ENCODE measurements at places on chromosomes 6 and 20.
A peak's percentile ranks its signal among the peaks of the same experiment; 100 is the strongest.

GRCh38 chr20:9996944-9997343 is 37.8 kb upstream of the ANKEF1 start:
- DNase-seq: no peak

GRCh38 chr6:151661928-151662327 is 145.6 kb upstream of the ESR1 start:
- DNase-seq: no peak

- no peak for DNase-seq
Observed at GRCh38 chr6:45031601-45032000, 296.5 kb upstream of the RUNX2 start.

DNA sequence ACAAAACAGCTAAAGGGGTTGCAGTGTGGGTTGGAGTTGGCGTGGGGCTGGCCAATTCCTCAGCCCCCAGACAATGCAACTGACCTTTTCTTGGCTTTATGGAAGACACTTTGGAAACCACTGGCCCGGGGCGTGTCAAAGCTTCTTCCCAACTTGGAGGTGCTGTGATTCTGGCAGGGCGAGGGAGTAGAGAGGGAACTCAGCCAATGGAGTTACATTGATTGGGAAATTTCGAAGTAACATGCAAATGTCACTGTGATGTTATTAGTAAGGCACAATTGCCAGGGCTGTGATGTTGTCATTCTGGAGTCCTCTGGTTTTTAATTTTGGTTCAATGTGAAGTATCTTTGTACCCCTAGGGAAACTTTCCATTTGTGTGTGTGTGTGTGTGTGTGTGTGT is 41.5 kb upstream of the EPB41L1 start:
- DNase-seq: no peak

GRCh38 chr6:293193-294174 is 1.2 kb downstream of the DUSP22 start:
- DNase-seq: no peak

- DNase-seq: no peak
Observed at GRCh38 chr6:168724669-168725570, 283.9 kb downstream of the SMOC2 start.

DNA sequence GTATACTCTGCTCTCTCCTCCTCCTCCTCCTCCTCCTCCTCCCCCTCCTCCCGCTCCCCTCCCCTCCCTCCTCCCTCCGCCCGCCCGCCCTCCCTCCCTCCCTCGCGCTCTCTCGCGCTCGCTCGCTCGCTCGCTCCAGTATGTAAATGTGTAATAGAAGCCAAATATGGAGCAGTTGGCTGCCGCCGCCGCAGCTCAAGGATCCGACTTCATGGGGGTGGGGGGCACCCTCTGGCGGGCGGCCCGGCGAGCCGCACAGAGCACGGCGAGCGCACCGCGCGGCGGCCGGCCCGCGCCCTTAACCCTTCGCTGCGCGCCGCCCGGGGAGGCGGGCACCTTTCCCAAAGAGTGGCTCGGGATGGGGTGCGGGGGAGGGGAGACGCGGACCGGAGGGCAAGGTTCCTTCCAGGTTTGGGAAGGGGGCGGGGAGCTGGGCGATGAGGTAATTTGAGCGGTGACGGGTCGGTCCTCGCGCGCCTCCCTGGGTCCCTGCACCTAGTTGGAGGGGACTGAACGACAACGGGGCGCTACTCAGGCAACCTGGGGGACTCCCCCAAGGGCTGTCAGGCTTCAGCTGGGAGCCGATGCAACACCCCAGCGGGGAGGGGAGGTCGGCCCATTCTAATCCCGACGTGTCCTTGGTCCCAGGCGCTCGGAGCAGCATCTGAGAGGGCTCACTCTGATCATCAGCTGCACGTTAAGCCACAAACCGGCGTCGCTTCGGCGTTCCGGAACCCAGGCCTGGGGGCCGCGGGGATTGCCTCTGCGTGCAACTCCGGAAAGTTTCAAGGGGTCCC is 409 bp upstream of the ATXN1 start:
- peak; percentile 61 for DNase-seq

- DNase-seq: no peak
Observed at GRCh38 chr6:82571455-82571854, 207.8 kb downstream of the TPBG start.

DNA sequence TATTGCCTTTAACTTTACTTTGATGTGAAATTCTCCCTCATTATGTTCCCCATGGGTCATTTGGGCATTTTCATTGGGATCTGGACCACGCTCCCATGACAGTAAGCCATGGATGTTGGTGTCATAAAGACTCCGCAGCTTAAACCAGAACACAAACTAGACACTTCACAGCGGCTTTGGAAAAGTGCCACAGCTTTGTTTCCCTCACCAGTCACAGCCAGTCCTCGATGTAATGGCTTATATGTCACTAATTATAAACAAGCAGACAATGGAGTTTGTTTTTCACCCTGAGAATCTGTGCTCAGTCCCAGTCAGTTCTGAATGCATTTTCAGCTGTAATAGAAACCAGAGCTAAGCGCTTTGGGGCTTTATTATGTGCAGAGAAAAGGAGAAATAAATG is 23.2 kb upstream of the DAAM2 start:
- DNase-seq: no peak

GRCh38 chr6:37239950-37240713 is 17.4 kb upstream of the TBC1D22B start:
- peak; percentile 71 for DNase-seq

DNA sequence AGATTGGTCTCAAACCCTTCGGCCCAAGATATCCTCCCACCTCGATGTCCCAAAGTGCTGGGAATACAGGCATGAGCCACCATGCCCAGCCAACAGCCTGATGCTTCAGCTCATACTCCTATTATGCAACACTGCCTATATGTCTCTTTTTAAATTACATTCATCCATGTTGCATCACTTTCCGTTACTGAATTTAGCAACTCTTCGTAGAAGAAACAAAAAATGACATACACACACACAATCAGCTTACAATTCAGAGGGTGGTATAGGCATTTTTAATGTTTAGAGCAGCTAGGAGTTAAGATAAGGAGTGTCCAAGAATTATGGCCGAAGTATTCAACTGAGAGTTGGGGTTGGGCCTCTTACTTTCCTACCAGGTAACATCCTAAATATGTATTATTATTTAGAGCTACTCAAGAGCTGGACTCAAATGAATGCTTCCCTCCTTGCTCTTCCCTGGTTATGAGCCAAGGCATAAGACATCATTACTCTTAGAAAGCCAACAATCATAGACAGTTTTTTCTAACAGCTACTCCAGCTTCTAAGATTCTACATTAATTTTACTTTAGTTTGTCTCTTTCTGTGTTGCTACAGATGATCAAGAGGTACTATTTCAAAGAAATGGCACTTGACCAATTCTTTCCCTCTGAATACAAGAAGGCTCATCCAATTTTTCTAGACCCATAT is 62.0 kb upstream of the BMP5 start:
- DNase-seq: no peak

DNA sequence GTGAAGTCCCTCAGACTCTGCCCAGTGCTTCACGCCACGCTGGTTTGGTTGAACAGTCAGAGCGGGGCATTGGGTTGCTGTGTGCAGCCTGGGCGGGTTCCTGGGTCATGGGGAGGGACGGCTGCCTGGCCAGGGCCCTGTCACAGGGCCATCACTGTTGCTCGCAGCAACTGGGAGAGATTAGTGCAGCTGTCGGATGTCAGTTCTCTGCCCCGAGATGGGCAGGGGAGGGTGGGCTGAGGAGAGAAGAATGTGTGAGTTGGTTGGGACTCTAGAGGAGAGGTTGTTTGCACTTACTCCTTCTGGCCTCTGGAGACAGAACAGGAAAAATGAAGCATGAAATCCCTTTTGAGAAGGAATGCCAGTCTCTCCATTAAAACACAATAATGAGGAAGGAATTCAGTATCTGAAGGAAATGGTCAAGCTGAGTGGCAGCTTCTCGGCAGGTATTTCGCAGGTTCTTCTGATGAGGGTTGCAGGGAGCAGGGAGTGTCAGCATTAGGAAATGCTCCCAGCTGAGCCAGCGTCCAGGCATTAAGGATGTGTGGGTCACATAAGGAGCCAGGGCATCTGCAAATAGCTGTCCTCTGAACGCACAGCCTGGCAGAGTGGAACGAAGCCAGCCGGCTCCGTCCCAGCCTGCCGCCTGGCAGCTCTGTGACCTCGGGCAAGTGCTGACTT is 95.9 kb downstream of the SSR1 start:
- DNase-seq: no peak

DNA sequence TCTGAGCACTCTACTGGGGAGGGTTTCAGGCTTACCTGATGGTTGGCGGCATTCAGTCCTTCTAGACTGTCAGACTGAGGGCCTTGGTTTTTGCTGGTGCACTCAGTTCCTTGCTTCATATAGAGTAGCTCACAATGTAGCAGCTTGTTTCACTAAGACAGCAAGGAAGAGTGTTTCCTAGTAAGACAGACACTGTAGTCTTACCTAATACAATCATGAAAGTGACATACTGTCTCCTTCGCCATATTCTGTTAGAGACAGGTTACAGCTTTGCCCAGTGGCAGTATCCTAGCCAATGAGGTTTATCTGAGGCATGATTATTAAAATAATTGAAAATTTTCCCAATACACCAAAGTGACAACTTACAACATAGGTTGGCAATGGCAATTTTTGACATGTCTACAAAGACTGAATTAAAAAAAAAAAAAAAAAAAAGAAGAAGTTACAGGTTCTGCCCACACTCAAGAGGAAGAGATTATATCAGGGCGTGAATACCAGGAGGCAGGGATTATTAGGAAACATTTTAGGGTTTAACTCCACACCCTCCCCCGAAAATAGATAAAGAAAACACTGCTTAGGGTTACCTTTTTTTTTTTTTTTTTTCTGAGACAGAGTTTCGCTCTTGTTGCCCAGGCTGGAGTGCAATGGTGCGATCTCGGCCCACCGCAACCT is 66.8 kb downstream of the SCAND1 start:
- no peak for DNase-seq

DNA sequence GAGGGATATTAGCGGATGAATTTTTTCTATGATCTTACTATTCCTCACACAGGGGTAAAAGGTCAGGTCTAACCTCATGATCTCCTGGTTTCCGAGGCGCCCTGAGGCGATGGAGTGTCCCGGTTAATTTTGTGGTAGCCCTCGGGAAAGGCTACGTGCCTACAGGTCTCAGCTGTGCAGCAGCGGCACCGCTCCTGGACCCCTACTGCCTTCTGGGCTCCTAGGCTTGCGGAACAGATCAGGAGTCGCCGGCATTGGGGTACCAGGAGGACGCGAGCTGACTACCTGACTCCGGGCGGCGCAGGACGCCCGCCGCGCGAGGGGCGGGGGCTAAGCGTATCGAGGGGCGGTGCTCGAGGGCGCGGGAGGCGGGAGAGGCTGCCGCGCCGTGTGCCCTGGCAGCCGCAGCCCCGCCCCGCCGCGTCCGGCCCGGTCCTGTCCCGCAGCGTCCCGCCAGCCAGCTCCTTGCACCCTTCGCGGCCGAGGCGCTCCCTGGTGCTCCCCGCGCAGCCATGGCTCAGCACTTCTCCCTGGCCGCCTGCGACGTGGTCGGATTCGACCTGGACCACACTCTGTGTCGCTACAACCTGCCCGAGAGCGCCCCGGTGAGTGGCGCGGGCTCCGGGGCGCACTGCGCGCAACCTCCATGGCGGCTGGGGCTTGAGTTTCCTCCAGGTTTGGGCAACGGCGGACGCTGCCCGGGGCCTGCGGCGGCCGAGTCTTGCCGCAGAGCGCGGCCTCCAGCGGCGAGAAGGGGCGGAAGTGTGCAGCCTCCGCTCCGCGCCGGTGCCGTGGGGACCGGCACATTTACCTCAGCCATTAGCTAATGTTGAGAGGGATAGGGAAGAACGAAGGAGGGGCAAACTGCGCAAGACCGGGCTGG is at the start of gene NT5DC1:
TSS of gene NT5DC1 (plus strand) at position 435 of the 883 bp plus-strand sequence. CDS start at position 513, 78 bp downstream.
- DNase-seq: peak; percentile 84

DNA sequence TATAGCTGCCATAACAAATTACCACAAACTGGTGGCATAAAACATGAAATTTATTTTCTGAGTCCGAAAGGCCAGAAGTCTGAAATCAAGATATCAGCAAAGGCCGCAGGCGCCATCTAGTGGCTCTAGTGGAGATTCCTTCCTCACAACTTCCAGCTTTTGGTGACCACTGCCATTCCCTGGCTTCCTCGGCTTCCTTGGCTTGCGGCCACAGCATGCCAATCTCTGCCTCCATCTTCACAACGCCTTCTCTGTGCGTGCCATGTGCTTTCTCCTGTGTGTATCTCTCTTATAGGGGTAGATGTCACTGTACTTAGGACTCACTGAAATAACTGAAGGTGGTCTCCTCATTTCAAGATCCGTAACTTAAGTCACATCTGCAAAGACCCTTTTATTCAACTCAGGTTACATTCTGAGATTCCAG is 5.4 kb upstream of the PLAGL1 start:
- DNase-seq: peak; percentile 64

- no peak for DNase-seq
Observed at GRCh38 chr6:158575550-158575949, 15.7 kb downstream of the TMEM181 start.

- no peak for DNase-seq
Observed at GRCh38 chr6:119431799-119432198, 82.2 kb upstream of the MAN1A1 start.

GRCh38 chr6:16635810-16636602 is 125.3 kb downstream of the ATXN1 start:
- DNase-seq: no peak

- no peak for DNase-seq
Observed at GRCh38 chr6:44415873-44416502, 28.5 kb downstream of the CDC5L start.

GRCh38 chr20:63411898-63412631 is 50.9 kb upstream of the CHRNA4 start:
- no peak for DNase-seq

- no peak for DNase-seq
Observed at GRCh38 chr6:51049288-51049982, 230.8 kb downstream of the TFAP2B start.

- DNase-seq: peak; percentile 65
Observed at GRCh38 chr6:16337295-16337975, 99.0 kb downstream of the GMPR start.

DNA sequence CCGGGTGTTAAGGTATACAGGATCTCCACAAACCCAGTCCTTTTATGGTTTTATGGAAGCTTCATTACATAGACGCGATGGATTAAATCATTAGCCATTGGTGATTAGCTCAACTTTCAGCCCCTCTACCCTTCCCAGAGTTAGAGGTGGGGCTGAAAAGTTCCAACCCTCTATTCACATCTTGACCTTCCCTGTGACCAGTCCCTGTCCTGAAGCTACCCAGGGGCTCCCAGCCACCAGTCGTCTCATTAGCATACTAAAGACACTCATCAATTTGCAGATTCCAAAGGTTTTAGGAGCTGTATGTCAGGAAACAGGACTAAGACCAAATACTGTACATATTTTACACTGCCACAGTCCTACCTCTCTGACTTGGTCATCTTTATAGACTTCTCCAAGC is 21.0 kb downstream of the KHDC1L start:
- DNase-seq: no peak

DNA sequence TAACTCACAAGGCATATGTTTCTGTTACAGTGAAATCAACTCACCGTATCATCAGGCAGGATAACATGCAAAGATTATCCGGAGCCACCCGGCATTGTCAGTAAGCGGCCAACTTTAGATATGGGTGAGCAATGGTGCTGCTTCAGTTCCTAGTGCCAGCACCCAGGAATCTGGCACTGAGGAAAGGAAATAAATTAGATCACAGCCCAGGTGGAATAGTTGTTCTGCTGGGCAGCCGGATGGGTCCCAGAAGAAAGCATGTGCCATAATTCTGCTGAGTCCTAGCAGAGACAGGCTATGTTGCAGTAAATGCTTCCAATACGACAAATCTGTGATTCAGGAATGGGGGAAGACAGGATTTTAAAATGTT is 183.6 kb upstream of the SPTLC3 start:
- no peak for DNase-seq

- DNase-seq: no peak
Observed at GRCh38 chr20:58634521-58635278, 16.4 kb upstream of the STX16 start.

- no peak for DNase-seq
Observed at GRCh38 chr20:5899444-5899843, 50.9 kb downstream of the TRMT6 start.

GRCh38 chr6:41189967-41190366 is 11.0 kb downstream of the TREML2 start:
- no peak for DNase-seq

Data from NCI-H2171 treated with DMSO at 0.1 percent for 48 hours (cell line).